T-helper 17 cell (primary cell): ENCODE measurements at places on chromosomes 5 and 9. TPM values are rescaled to one million over a fixed set of nuclear protein-coding genes. Genes with fewer than 3 reads are reported as not detected.
A peak's percentile ranks its signal among the peaks of the same experiment; 100 is the strongest.

KIF4B gene
- total RNA-seq: not detected

IDNK gene
- 10.3 TPM for total RNA-seq

MED10 gene
- 78.7 TPM for total RNA-seq

CCNO gene
- total RNA-seq: not detected

GRCh38 chr5:154199671-154200220 lies 9.2 kb downstream of the GALNT10 start:
- no peaks in the 10 kb centered on the region for H3K27me3 ChIP-seq
- DNase-seq: no peak
- H3K4me1 ChIP-seq: peaks cover 66% of the 10 kb centered on the region
- peak overlapping the region; percentile 57 for H3K4me3 ChIP-seq
- peaks cover 5% of the 10 kb centered on the region for H3K36me3 ChIP-seq
- H3K27ac ChIP-seq: peak overlapping the region; percentile 93

GRCh38 chr5:153489611-153490010 lies 859 bp upstream of the GRIA1 start:
- H3K27ac ChIP-seq: no peak overlapping the region
- H3K4me1 ChIP-seq: no peaks in the 10 kb centered on the region
- DNase-seq: no peak
- H3K36me3 ChIP-seq: peaks cover 5% of the 10 kb centered on the region
- peaks cover 42% of the 10 kb centered on the region for H3K27me3 ChIP-seq
- H3K4me3 ChIP-seq: no peak overlapping the region

- no peaks in the 10 kb centered on the region for H3K36me3 ChIP-seq
- no peak overlapping the region for H3K27ac ChIP-seq
- peaks cover 9% of the 10 kb centered on the region for H3K27me3 ChIP-seq
- no peak overlapping the region for H3K4me3 ChIP-seq
- no peaks in the 10 kb centered on the region for H3K4me1 ChIP-seq
- DNase-seq: no peak
Observed at GRCh38 chr9:21730899-21731298, 71.5 kb upstream of the MTAP start.

DNA sequence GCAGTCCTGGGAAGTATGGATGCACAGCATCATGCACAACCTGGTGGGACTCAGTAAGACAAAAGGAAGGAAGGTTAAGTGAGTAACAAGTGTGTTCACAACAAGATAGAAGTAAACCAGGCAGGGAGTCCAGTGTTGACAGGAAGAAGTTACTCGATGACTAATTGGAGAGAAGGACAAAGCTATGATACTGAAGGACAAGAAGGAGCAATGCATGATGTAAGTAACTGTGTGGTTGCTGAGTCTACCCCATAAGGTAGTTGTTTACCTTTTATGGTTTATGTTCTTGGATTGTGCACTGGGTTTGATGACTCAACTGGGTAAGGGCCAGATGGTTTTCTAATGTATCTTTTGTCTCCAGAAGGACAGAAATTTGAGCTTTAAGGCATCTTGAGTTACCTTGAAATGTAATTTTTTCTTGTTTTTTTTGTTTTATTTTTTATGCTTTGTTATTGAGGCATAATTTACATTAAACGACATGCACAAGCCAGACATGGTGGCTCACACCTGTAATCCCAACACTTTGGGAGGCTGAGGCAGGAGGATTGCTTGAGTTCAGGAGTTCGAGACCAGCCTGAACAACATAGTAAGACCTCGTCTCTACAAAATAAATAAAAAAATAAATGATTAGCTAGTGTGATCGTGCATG lies 89.2 kb upstream of the CAST start:
- peaks cover 2% of the 10 kb centered on the region for H3K4me1 ChIP-seq
- no peak overlapping the region for H3K4me3 ChIP-seq
- no peaks in the 10 kb centered on the region for H3K36me3 ChIP-seq
- H3K27ac ChIP-seq: no peak overlapping the region
- DNase-seq: no peak

DNA sequence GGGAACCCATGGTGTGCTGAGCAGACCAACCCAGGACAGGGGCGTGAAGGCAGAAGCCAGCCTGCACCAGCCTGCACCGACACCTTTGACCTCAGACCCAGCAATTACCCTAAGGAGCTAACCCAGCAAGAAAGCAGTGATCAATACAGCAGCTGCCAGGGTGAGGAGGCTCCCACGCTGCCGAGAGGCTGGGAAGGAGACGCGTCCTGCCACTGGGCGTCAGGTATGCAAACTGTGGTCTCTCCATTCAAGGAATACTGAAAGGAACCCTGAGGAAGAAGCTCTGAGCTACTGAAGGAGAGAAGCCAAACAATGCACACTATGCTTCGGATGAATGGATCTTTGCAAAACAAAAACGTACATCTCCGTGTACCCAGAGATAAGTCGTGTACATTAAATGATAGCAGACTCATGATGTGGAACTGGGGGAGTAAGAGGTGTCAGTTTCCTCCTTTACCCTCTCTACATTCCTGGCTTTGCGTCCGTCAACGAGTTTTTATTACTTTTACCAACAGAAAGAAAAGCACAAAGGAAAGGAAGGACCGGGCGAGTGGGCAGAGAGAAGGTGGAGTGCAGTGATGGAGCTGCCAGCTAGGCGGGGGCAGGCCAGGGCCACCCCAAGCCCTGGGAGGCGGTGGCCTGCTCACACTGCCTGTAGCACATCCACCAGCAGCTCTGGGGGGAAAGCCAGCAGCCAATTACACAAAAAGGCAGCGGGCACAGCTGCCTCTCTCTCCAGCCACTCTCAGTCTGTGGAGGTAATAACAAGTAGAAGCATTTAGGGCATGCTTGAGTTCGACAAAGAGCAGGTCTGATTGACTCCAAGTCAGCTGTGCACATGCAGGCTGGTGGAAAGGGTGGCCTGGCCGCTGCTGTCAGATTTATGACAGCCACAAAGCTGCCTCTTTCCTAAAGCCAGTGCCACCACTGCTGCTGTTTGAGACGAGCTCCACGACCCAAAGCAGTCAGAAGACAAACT lies 29.3 kb downstream of the RASGEF1C start:
- H3K4me1 ChIP-seq: no peaks in the 10 kb centered on the region
- H3K4me3 ChIP-seq: no peak overlapping the region
- H3K27me3 ChIP-seq: peaks cover 27% of the 10 kb centered on the region
- DNase-seq: no peak
- no peak overlapping the region for H3K27ac ChIP-seq
- peaks cover 2% of the 10 kb centered on the region for H3K36me3 ChIP-seq

DNA sequence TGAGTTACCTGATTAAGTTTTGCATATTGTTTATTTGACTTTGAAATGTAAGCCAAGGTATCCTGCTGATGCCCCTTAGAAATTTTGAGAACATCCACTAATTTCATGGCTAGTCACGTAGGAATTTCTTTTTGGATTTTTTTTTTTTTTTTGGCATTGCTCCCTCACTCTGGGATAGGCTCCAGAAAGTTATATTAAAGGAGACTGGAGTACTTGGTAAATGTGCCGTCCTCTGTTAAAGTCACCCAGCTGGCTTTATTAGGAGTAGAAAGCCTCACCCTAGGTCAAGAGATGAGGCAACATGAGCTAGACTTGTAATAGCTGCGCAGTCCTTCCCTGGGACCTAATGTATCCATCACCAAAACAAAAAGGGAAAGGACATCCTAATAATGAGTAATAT lies 3.1 kb downstream of the KCTD16 start:
- no peak for DNase-seq
- H3K27ac ChIP-seq: no peak overlapping the region
- no peak overlapping the region for H3K4me3 ChIP-seq
- H3K4me1 ChIP-seq: peaks cover 22% of the 10 kb centered on the region
- peaks cover 2% of the 10 kb centered on the region for H3K36me3 ChIP-seq

- no peaks in the 10 kb centered on the region for H3K27me3 ChIP-seq
- H3K4me1 ChIP-seq: no peaks in the 10 kb centered on the region
- DNase-seq: no peak
- no peak overlapping the region for H3K4me3 ChIP-seq
- H3K36me3 ChIP-seq: no peaks in the 10 kb centered on the region
- H3K27ac ChIP-seq: no peak overlapping the region
Observed at GRCh38 chr5:93196986-93197385, 384.0 kb downstream of the NR2F1-AS1 start.
